ENCODE measurements at places on chromosomes 2 and 18.
A peak's percentile ranks its signal among the peaks of the same experiment; 100 is the strongest.

- DNase-seq: peak; percentile 68
Measured at GRCh38 chr2:206164261-206164862, 4.7 kb downstream of the EEF1B2 start.

GRCh38 chr18:2939317-2939716 is 73.6 kb downstream of the LPIN2 start:
- DNase-seq: no peak

DNA sequence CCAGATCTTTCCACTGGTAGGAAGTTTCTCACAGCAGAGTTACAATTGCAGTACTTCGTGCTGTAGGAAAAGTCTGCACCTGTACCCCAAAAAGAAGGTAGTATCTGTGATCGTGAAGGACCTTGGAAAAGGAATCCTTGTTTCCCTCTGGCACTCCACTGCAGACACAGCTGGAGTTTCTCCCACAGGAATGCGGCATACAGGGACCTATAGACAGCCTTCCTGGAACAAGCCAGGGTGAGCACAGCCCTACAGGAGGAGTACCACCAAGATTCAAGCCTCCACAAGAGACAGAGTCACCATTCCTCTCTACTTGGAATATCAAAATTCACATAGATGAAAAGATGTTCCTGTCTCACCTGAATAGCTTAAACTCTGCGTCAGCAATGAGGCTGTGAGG is 372.4 kb downstream of the CMPK2 start:
- DNase-seq: no peak

DNA sequence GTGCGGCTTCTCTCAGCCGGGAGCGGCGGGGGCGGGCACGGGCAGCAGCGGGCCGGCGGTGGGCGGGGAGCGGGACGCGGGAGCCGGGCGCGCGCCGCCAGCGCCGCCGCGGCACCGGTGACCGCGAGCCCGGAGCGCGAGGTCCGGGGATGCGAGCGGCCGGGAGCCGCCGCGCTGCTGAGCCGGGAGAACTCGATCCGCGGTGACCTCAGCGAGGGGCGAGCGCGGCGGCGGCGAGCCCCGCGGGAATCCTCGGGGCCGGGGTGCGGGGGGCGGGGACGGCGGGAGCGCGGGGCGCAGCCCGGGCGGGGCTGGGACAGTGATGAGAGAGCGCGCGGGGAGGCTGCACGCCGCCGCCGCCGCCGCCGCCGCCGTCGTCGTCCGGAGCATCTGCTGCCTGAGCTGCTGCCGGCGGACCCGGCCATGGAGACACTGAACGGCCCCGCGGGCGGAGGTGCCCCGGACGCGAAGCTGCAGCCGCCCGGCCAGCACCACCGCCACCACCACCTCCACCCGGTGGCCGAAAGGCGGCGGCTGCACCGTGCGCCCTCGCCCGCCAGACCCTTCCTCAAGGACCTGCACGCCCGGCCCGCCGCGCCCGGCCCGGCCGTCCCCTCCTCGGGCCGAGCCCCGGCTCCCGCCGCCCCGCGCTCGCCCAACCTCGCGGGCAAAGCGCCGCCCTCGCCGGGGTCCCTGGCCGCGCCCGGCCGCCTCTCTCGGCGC is at the start of gene MTCL1:
TSS of gene MTCL1 (plus strand) at position 319 of the 723 bp plus-strand sequence. CDS start at position 424, 105 bp downstream.
- DNase-seq: peak; percentile 30

DNA sequence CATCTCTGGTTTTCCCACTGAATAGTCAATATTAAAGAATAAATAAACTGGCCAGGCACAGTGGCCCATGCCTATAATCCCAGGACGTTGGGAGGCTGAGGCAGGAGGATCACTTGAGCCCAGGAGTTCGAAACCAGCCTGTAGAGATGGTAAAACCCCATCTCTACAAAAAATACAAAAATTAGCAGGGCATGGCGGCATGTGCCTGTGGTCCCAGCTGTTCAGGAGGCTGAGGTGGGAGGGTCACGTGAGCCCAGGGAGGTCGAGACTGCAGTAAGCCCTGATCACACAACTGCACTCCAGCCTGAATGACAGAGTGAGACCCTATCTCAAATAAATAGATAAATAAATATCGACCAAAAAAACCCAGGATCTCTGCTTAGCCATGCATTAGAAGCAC is 50.2 kb upstream of the BIN1 start:
- DNase-seq: no peak

DNA sequence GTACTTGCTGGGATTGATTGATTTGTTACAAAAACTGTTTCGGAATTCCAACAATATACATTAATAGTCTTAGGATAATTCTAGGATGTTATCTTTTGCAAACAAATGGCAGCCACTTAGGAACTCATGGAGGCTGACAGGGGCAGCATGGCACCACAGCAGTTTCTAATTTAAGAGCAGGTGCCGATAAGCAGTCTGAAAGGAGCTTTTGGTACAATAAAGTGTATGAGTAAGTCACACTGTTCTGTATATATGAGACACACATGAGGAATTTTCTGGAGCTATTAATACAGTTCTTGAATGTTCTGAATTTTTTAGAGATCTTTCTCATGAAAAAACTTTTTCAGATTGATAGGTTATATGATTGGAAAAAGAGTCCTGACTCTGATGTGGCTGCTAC is 52.2 kb downstream of the EIF5B start:
- no peak for DNase-seq

- DNase-seq: no peak
Measured at GRCh38 chr18:77069482-77069881, 63.1 kb downstream of the MBP start.

Data from neural crest cell (in vitro differentiated cells).